ENCODE measurements at places on chromosomes 2 and 18.

DNA sequence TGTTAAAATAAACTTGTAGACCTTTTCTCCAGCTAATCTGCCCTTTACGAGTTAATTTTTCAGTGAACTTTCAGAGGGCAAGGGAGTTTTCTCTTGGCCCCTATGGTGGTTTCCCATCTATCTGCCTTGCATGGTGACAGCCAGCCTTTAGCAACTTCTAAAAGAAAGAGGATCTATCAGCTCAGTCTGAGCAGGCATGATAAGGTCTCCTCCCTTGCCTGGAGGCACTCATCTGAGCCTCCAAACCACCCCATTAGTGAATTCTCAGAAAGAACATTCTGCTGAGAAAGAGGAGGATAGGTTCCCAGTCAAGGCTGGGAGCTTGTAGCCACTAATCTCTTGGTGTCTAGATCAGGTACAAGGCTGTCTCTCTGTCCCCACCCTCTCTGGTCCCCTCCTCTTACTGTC is 10.7 kb upstream of the GYPC start:
- DNase-seq = no peak

- DNase-seq = no peak
Measured at GRCh38 chr2:166960702-166961270, 72.5 kb downstream of the XIRP2 start.

- no peak for DNase-seq
Measured at GRCh38 chr2:216949700-216950413, 90.0 kb upstream of the TNP1 start.

GRCh38 chr2:70596293-70596692 is 42.7 kb upstream of the TGFA start:
- no peak for DNase-seq

GRCh38 chr2:129375632-129376425 is 603.6 kb upstream of the RAB6C start:
- DNase-seq = no peak

- DNase-seq = no peak
Measured at GRCh38 chr18:73986711-73987110, 160.9 kb downstream of the FBXO15 start.

DNA sequence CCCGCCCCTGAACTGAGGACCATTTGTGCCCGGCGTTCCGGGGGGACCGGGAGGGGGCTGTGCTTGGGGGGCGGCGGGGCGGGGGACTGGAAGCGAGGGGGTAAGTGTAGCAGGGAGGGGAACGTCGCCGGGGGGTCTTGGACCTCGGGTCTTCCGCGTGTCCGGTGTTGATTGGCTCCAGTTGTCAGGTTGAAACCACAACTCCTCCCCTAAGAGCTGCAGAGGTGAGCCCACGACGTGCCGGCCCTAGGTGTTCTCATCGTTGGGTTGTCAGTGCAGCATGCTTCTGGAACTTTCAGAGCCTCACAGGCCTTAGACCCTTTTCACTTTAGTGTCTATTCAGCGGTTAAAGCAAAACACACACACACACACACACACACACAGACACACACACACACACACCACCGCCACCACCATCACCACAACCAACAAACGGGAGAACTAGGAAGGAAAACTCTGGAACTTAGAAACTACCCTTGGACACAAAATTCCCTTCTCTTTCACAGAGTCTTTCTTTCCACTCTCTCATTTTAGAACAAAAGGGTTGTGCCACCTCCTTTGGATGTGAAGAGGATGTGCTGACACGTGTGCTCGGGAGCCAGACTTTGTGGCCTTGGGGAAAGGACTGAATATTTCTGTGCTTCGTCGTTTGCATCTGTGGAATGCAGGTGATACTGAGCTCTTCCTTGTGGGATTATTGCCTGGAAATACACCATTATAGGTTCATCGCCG is 6.7 kb upstream of the DLX2 start:
- DNase-seq = no peak

DNA sequence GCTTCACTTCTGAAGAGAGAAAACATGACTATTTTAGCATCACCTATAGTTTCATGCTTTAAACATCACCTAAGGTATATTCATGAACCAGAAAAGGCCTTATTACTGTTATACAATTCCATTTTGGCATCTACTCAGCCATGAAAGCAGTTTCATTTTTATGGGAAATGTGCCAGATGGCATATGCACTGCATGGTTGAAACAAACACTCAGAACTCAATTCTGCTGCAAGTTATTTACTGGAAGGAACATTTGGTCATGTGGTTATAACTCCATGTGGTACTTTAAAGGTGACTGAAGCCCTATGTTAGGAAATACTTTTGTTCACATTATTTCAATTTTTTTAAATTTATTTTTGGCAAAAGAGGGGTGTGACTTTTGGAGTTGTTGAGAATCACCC is 287.5 kb upstream of the CRIM1 start:
- DNase-seq = no peak

- no peak for DNase-seq
Measured at GRCh38 chr2:156405586-156405985, 30.6 kb upstream of the GPD2 start.

GRCh38 chr2:110977403-110977802 is 143.3 kb upstream of the BCL2L11 start:
- DNase-seq = no peak

DNA sequence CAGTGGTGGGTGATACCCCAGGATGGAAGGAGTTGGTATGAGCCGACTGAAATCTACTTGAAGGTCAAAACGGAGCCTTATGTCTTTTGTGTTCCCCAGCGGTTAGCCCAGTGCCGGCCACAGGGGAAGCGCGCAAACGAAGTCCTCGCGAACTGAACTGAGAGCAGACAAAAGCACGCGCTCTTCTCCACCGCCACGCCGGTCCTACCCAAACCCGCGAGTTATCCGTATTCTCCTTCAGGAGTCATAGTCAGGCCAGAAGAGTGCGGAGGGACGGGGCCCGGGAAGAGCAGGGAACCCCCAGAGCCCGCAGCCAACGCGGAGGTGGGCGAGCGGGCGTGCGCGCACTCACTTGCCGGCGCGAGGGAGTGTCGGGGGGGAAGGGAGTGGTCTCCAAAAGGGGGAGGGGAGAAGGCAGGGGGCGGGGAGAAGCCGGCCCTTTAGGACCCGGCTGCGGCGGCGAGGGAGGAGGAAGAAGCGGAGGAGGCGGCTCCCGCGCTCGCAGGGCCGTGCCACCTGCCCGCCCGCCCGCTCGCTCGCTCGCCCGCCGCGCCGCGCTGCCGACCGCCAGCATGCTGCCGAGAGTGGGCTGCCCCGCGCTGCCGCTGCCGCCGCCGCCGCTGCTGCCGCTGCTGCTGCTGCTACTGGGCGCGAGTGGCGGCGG is at the start of gene IGFBP2:
IGFBP2 (plus strand) TSS at position 469 of the 664 bp plus-strand sequence; CDS start at position 573, 104 bp downstream.
- DNase-seq = peak; percentile 68
